ENCODE measurements at places on chromosomes 7 and 10. TPM values are rescaled to one million over a fixed set of nuclear protein-coding genes. Genes with fewer than 3 reads are reported as not detected.
A peak's percentile ranks its signal among the peaks of the same experiment; 100 is the strongest.

The CTBP2 gene
- total RNA-seq, result 83.2 TPM

The AIMP2 gene
- 69.5 TPM for total RNA-seq

The FXYD4 gene
- total RNA-seq, result not detected

The CTAGE8 gene
- not detected for total RNA-seq

The GSTK1 gene
- total RNA-seq, result 171 TPM

DNA sequence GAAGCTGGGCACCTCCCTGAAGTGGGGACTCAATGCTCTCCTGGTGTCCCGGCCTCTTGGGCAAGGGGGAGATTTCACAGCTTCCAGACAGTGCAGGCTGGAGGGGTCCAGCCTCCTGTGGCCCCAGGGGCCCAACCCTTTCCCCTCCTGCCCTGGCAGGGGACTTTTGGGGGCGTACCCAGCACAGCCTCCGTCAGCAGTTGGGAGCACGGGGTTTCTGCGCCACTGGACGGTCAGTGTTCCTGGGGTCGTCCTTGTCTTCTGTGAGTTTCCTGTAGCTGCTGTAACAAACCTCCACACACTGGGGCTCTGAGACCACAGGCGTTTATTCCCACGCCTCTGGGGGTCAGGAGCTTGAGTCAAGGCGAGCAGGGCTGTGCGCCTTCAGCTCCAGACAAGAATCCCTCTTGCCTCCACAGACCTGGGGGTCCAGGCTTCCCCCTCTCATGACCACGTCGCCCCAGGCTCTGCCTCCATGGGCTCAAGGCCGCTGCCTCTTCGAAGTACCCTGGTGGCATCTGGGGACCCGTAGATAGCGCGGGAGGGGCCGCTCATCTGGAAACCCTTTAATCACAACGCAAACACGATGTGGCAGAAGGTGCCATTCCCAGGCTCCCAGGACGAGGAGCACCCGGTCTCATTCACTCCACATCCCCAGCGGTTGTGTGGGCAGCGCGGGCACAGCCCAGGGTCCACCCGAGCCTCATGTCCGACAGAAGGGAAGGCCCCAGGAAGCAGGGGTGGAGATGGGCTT lies 14.0 kb downstream of the PWWP2B start:
- DNase-seq, result no peak

- DNase-seq, result peak; percentile 4
Measured at GRCh38 chr7:10412422-10413019, 561.2 kb upstream of the PHF14 start.

GRCh38 chr7:130683026-130683425 lies 3.3 kb downstream of the TSGA13 start:
- no peak for DNase-seq

DNA sequence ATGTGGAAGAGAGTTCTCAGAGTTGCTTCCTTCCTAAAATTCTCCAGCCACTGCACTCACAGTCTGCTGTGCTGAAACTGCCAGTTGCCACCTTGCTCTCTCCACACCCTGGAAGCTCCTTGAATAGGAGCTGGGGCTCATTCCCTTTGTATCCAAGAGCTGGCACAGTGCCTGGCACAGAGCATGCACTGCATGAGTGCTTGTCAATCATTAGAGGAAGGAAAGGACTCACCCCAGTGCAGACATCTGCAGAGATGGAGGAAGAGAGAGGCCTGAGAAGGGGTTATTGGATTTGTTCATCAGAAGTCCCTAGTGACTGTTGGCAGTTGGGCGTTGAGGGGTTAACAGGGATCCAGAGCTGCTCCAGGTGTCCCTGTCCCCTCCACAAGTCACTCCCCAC lies 41.7 kb upstream of the DUSP5 start:
- no peak for DNase-seq

- DNase-seq, result no peak
Measured at GRCh38 chr7:105776986-105777910, 99.2 kb downstream of the ATXN7L1 start.

DNA sequence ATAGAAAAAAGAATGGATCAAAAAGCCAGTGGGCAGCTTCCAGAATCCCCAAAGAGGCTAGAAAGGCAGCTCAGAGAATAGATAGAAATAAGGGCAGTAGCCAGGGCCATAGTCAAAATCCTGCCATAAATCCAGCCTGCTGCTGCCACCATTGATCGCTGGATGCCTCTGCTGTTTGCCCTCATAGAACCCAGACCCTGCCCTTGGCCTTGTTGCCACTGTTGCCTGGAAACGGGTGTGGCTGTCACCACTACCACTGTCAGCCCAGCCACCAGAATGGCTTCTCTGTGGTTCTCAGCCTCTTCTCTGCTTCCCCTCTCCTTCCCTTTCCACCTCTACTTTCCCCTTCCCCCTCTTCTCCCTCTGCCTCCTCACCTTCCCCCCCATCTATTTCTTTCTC lies 57.8 kb downstream of the HHEX start:
- no peak for DNase-seq

- DNase-seq, result no peak
Measured at GRCh38 chr7:100599911-100600729, 2.0 kb upstream of the PCOLCE start.

GRCh38 chr7:43590862-43591557 lies 8.1 kb downstream of the STK17A start:
- DNase-seq, result no peak

- DNase-seq, result no peak
Measured at GRCh38 chr7:143429770-143430698, 13.2 kb upstream of the TAS2R60 start.

DNA sequence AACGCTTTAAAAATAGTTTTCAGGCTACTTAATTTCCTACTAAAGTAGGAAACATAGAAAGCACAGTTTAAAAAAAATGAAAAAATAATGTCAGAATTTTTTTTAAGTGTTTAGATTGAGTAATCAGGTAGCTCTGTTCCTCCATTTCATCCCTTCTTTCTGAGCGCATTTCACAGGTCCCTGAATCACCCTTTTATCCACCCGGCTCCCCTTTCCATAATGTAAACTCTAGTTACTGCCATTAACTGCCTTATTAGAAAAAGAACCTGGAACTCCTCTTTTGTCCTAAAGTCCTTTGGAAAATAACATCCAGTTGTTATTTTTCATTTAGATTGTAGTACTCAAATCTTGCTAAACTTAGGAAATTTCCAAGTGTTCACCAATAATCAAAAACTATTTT lies 5.8 kb downstream of the KCND2 start:
- no peak for DNase-seq

- DNase-seq, result no peak
Measured at GRCh38 chr10:67839951-67840350, 2.0 kb upstream of the DNAJC12 start.

- no peak for DNase-seq
Measured at GRCh38 chr10:73131301-73131700, 21.0 kb downstream of the NUDT13 start.

DNA sequence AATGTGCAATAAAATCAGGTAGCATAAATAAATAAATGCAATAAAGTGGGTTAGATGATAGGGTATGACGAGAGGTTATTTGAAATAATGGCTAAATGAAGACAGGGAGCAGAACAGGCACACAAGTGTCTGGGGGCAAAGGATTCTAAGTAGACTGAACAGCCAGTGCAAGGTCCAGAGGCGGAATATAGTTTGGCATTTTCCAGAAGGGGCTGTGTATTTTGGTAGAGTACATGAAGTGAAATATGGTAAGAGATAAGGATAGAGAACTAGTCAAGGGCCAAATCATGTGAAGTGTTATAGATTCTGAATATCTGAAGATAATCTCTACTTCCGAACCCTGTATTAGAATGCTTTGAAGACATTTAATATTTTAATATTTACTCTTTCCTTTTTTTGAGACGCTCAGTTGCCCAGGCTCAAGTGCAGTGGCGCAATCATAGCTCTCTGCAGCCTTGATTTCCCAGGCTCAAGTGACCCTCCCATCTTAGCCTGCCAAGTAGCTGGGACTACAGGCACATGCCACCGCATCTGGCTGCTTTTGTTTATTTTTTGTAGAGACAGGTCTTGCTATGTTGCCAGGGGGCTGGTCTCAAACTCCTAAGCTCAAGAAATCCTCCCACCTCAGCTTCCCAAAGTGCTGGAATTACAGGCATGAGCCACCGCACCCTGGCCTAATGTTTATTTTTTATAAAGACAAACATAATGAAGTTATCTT lies 44.4 kb upstream of the CD36 start:
- DNase-seq, result no peak

GRCh38 chr10:117632406-117632805 lies 89.9 kb downstream of the EMX2 start:
- no peak for DNase-seq

GRCh38 chr10:7121154-7121797 lies 289.6 kb downstream of the SFMBT2 start:
- DNase-seq, result peak; percentile 7

Measured in glomerular endothelial cell (primary cell).